ENCODE measurements at places on chromosomes 16 and 17.

- DNase-seq, result no peak
Measured at GRCh38 chr17:31752584-31752983, 106.5 kb downstream of the COPRS start.

- DNase-seq, result no peak
Measured at GRCh38 chr17:44124118-44124438, 637 bp upstream of the HDAC5 start.

- DNase-seq, result peak; percentile 77
Measured at GRCh38 chr17:77388384-77389306, 247.9 kb downstream of the SEC14L1 start.

DNA sequence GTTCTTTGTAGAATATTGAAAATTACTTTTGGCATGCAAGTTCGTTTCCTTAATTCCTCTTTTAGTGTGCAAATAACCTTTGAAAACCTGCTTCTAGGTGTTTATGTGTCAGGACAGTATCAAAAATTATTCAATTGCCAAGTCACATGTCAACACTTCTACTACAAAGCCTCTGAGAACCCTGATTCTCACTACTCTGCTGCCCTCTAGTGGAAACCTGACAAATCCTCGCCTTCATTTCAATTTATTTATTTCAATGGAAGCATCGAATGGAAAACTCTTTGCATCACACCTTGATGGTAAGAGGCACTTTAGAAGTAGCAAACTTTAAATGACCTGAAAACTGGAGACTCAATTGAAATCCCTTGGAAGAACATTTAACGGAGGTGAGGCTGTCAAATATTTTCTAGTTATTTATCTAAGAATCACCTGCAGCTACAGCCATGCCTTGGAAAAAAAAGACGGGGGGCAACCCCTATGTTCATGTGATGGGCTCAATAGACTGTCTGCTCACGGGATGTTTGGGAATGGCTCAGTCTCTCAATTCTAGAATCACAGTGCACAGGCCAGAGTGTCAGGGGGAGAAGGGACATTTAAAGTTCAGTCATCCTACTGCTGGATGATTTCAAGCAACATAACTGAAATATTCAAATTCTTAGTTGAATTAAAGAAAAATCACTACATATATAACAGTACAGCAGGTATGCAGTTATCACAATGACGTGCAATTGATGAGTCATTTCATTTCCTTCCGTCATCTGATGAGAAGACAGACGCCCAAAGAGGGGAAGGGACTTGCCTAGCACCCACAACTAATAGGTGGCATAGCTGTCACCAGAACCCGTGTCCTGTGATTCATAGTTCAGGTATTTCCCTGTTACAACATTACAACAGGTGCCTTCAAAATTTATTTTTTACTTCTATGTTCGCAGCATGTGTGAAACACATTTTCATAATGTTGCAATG is 563.9 kb downstream of the TOX3 start:
- peak; percentile 67 for DNase-seq

DNA sequence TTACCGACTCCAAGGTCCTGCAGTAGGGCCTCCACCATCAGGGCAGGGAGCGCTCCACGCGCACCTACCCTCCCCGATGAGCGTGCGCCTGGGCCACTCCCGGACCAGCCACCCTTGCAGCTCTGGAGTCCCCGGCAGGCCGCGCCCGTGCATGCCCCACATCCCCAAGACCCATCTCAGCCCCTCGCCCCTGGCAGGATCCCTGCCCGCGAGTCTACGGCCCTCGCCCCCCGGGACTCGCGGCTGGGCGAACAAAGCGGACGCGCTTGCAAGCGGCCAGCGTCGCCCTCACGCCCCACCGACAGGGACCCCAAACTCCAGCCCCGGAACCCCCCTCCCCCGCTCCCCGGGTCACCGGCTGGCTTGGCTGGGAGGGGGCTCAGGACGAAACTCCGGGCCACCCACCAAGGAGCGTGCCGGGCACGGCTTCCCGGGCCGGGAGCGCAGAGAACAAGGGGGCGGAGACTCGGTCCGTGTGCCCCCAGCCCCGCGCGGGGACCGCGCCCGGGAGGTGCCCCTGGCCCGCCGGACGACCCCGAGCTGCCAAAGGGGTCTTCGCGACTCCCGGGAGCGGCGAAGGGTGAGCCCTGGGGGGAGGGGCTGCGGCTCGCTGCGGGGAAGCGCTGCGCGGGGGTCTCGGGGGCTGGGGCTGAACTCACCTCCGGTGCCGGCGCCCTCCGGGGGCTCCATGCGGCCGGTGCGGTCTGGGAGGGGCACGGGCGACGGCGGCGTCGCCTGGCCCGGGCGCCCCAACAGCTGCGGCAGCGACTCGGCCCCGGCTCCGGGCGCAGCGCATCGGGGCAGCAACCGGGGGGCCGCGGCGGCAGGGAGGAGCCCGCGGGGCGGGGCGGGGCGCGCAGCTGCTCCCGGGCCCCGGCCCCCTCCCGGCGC is at the start of gene DBNDD1:
Gene DBNDD1 (minus strand): TSS at position 805 of the 891 bp plus-strand sequence. CDS start 115 bp downstream, at position 690.
- DNase-seq, result no peak

DNA sequence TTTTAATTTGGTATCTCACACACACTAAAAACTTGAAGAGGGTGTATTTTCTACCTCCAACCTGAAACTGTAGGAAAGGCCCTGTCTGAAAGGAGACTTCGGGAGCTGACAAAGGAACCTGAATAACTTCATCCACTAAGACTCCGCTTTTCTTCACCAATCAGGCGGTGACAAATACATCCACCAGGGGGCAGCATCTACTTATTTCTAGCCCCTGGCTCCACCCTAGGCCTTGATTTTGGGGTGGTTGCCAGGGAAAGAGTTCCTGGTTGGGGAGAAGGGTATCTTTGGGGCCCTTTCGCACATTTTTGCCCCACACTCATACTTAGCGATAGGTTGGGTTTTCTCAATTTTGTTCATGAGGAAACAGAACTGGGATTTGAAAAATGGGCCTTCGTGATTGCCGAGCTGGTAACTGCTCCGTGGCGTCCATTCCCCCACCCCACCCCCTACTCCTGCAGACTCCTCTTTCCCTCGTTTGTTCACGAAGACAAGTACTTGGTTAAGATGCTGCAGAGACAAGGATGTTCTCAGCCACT is 4.8 kb upstream of the ARL4D start:
- DNase-seq, result peak; percentile 88

- DNase-seq, result no peak
Measured at GRCh38 chr17:37743875-37744632, 805 bp downstream of the HNF1B start.

- DNase-seq, result peak; percentile 43
Measured at GRCh38 chr17:27241346-27241946, 52.5 kb upstream of the WSB1 start.

DNA sequence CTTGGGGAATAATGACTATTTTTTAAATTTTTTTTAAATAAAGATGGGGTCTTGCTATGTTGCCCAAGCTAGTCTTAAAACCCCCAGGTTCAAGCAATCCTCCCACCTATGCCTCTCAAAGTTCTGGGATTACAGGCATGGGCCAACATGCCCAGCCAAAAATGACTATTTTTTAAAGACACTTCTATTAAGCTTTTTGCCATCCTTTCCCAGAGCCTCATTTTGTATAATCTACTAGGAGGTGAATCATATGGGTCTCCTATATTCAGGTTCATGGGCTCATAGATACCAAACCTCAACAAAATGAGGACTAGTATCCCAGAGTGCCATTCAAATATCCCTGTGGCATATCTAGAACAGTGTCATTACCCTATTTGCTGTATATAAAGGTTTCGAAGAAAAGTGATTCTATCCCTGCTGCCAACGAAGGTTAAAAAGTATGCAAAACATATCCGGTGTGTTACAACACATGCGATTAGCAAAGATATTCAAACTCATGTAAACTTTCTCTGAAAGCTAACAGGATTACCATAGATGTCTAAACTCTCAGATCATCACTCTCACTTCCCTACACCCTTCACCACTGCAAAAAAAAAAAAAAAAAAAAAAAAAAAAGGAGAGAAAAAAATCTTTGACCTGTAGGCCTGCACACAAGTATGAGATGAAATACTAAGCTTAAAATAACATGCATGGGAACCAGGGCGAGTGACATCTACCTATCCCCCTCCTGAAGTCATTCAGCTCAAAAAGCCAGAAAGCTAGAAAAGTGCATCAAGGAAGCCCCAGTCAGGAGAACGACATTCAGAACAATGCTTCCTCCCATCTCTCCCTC is 23.5 kb downstream of the XPO6 start:
- peak; percentile 50 for DNase-seq

- DNase-seq, result no peak
Measured at GRCh38 chr17:39835038-39835786, 28.9 kb downstream of the IKZF3 start.

- DNase-seq, result no peak
Measured at GRCh38 chr17:9299695-9300094, 275.9 kb downstream of the STX8 start.

- DNase-seq, result peak; percentile 26
Measured at GRCh38 chr17:14756479-14756878, 455.6 kb downstream of the HS3ST3B1 start.

- no peak for DNase-seq
Measured at GRCh38 chr16:49886554-49887094, 30.7 kb upstream of the ZNF423 start.

GRCh38 chr16:68995011-68995504 is 110.4 kb upstream of the HAS3 start:
- peak; percentile 77 for DNase-seq

- peak; percentile 52 for DNase-seq
Measured at GRCh38 chr17:622356-622755, 92.3 kb downstream of the VPS53 start.

GRCh38 chr17:32520104-32520701 is 33.4 kb downstream of the CDK5R1 start:
- DNase-seq, result peak; percentile 53

GRCh38 chr16:76213860-76214259 is 63.3 kb upstream of the CNTNAP4 start:
- DNase-seq, result no peak

- DNase-seq, result no peak
Measured at GRCh38 chr17:4506175-4506813, 7.6 kb downstream of the SPNS2 start.

DNA sequence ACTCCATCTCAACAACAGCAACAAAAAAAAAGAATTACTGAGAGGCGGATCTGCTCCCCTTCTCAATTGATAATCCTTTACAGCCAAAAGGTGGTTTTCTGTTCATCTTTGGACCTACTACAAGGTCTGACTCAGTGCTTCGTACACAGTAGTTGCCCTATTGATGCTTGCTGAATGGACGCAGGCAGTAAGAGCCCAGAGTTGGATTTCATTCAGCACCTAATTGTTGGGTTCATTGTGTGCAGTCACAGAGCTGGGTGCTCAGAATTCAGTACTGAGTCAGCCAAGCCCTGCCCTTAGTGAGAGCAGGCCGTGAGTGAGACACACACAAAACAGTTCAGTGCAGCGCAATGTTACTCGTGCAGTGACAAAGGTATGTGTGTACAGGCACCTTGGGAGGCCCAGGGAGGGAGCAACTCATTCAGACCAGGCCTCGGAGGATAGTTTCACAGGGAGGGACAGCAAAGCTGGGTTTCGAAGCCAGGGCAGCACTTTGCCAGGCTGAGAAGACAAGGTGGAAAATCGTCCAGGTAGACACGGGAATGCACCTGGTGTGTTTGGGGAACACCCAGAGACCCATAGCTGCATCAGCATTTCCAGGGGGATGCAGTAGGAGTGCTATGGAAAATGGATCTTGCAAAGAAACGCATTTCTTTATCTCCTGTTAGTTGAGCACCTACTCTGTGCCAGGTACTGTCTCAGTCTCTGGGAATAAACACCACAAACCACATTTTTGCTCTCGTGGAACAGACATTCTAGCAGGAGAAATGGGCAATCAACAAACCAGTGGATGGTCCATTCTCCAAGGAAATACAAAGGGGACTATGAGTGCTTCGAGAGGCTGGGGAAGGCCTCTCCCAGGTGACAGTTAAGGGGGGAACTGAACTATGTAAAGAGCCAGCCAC is 18.1 kb upstream of the KRT17 start:
- no peak for DNase-seq

DNA sequence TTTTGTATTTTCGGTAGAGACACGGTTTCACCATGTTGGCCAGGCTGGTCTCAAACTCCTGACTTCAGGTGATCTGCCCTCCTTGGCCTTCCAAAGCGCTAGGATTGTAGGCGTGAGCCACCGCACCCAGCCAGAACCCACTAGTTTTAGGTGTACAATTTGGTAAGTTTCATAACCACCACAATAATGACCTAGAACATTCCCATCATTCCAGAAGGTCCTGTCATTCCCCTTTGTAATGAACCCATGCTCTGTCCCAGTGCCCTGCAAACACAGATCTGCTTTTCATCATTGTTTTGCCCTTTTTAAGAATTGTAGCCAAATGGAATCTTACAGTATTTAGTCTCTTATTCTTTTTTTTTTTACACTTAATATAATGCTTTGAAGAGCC is 35.6 kb upstream of the IRF8 start:
- peak; percentile 36 for DNase-seq

DNA sequence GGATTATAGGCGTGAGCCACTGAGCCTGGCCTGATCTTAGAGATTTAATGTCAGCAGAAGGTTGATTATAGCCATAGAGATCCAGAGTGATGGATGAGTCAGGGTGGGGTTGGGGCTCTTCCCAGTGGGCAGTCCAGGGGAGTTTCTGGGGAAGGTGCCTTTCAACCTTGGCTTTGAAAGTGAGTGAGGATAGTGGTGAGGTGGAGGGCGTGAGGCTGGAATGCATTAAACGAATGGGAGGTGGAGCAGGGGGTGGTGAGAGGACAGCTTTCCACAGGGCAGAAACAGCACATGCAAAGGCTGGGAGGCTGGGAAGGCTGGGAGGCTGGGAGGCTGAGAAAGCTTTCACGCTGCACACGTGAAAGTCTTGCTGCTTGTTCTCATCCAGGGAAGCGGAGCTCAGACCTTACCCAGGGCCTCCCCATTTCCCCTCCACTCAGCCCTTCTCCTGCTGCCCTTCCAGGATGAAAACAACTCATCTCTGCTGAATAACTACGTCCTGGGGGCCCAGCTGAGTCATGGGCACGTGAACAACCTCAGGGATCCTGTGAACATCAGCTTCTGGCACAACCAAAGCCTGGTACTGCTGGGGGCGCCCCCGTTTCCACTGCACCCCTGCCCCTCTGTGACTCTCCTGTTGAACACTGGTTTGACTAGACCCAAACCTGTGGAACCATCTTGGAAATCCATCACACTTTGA is 22.3 kb downstream of the ADGRG5 start:
- peak; percentile 40 for DNase-seq

DNA sequence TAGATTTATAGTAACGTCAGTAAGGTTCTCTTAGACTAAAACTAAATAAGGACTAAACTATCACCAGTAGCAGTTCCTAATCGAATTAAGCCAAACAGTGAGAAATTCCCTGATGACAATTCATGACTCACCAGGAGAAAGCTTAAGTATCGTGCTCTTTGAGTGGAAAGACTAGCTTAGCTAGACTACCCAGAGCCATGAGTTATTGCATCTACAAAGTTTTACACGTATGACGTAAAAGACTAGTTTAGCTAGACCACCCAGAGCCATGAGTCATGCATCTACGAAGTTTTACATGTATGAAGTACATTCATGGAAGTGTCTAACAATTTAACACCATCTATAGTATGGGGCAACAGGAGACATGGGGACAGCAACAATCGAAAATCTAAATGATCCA is 36.6 kb downstream of the UBE2G1 start:
- DNase-seq, result peak; percentile 93

DNA sequence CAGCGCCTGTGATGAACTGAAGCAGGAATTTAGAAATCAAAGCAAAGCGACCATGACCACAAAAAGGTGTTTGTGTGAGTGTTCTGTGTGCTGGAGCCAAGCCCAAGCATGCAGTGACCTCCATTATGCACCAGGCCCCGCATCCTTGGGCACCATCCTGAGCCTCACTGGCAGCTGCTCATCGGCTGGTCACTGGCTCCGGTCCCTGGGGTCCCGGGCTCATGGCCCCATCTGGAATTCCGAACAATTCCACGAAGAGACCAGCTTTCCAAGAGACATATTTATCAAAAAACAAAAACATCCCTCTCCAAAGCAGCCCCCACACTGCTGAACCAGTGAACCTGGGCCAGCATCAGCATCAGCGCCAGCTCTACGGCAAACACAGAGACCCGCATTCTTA is 15.2 kb upstream of the ZNF469 start:
- no peak for DNase-seq
